Esophagus squamous epithelium (tissue), 5 donors: ENCODE measurements at places on chromosomes 2 and 18. TPM values are rescaled to one million over a fixed set of nuclear protein-coding genes. Genes with fewer than 3 reads are reported as not detected.

DNA sequence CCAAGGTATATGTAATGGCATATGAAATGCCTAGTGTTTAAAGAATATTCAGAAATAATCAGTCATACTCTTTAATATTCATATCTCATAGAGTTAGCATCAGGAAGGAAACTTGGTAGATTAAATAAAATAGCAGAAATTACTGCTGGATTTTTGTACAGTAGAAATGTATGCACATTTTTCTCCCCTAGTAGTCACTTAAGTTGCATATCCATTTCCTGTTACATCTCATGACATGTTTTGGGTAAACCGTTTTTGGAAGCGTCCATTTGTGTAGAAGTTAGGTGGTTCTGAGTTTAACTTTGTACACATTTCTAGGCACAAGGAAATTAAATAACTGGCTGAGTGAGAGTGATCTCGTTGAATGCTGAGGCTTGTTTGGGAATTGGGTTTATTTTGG, 21.9 kb downstream of the NEDD4L start:
- no peak for DNase-seq

- DNase-seq = no peak
Observed at GRCh38 chr2:88753833-88754584, 62.5 kb downstream of the RPIA start.

DNA sequence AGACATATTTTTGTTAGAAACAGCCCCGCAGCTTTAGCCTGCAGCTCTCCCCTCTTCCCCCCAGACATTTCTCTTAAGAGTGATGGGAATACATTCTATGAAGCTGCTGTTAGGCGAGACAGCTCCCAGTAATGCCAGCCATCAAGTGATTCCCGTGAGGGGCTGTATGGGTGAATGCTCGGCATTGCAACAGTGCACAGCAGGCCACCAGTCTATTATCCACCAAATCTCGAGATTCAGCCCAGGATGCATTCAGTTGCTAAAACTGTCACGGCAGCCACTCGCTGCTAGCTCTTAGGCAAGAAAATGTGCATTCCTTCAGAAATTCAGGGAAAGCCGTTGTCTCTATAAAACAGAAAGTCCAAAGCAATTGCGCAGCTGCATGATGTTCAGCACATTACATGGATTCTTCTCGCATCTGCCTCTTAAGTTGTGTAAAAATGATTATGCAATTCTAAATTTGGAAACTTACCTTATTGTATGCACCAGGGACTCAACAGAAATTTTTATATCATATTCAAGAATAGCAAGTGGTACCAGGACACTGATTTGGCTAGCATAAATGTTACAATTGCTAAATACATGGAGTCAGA, 211.3 kb upstream of the ARL4C start:
- no peak for DNase-seq

- DNase-seq = no peak
Observed at GRCh38 chr2:63194175-63194574, 143.5 kb downstream of the OTX1 start.

GRCh38 chr2:235219048-235219447, 267.2 kb downstream of the SH3BP4 start:
- no peak for DNase-seq

DNA sequence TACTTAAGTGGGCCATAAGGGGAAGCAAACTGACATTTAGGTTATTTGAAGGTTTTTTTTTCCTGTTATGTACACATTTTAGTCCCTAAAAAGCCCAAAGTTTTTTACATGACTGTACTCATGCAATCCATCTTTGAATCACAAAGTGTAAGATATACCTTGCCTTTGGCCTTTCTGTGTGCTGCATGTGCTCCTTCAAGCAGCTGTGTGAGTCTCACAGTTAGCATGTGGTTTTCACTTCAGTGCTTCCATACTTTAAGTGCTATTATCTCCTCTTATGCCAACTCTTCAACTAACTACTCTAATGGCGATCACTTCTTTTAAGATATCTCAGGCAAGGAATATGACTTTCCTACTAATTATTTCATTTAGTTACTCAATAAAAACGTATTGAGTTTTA, 597.1 kb upstream of the ACVR2A start:
- DNase-seq = no peak

DNA sequence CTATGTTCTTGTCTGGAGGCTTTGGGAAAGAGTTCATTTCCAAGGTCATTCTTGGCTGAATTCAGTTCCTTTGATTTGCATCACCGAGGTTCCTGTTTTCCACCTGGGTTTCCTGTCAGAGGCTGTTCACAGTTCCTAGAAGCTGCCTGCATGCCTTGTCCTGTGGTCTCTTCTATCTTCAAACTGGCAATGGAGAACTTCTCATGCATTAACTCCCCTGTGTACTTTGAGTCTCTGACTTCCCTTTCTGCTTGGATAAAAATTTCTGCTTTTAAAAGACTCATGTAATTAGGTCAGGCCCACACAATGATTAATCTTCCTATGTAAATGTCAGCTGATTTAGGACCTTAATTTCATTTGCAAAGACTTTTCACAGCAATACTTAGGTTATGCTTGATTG, 499.3 kb upstream of the FANCL start:
- DNase-seq = no peak

GRCh38 chr2:225779829-225780228, 380.3 kb downstream of the NYAP2 start:
- DNase-seq = no peak

GRCh38 chr2:233037078-233037477, 4.6 kb downstream of the NEU2 start:
- no peak for DNase-seq

DNA sequence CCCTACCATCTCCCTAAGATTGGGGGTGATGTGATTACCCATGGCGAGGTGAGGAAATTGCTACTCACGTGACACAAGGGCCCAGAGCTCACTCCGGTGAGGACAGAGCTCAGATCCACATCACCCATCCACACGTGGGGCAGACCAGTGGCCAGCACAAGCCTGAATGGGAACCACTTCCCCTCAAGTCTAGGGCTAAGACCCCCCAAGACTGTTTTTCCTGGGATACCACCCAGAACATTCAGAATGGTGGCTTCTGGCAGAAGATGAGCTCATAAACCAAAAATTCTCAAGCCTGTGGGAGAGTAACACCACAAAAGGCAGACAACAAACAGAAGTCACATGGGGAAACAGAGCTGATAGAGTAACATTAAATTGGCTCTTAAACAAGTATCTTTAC, 321.4 kb downstream of the ALK start:
- DNase-seq = no peak

DNA sequence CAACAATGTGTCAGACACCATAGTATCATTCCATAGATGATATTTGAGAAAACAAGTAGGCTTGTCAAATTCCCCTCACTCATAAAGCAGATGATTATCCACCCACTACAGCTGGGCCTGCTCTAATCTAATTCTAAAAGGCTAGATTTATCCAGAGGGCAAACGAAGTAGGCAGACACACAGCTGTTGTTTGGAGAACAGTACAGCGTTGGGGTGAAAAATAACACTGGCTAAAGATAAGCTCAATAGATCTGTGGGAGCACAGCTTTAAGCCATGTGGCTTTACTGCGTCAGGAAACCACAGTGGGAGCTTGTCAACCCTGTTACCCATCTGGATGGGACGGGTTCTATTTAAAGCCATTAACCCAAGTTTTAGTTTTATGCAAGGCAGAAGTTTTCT, 48.9 kb upstream of the COBLL1 start:
- no peak for DNase-seq

DNA sequence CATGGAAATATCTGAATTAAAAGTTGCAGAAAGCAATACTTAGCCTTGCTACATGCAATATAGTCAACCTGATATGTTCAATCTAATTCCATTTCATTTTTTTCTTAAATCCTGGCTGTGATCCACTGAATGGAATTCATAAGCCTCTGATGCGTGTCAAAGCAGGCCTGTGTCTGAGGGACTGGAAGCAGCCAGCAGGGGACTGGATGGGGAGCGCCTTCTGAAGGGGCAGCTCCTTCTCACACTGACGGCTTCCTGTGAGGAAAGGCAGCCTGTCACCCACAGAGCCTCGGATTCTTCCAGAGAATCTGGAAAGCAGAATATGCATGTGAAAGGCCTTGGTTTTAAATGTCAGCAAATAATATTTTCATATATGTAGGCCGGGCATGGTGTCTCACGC, 73.5 kb downstream of the KCNF1 start:
- no peak for DNase-seq

DNA sequence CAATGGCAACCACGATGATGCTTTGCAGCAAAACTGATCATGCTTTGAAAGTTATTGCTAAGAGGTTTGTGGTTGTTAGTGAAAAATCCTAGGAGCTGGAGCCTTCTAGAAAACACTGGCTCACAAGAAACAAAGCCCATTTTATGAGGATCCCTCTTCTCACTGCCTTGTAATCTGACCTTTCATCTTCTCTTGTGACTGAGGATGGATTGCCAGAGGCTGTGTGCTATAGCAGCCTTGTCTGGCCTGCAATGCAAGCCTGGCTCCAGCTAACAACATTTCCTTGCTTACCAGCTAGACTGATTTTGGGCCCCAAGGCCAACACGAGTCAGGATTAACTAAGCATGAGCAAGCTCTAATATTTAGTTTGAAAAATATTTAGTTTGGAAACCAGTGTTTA, 13.1 kb downstream of the PIEZO2 start:
- DNase-seq = no peak

DNA sequence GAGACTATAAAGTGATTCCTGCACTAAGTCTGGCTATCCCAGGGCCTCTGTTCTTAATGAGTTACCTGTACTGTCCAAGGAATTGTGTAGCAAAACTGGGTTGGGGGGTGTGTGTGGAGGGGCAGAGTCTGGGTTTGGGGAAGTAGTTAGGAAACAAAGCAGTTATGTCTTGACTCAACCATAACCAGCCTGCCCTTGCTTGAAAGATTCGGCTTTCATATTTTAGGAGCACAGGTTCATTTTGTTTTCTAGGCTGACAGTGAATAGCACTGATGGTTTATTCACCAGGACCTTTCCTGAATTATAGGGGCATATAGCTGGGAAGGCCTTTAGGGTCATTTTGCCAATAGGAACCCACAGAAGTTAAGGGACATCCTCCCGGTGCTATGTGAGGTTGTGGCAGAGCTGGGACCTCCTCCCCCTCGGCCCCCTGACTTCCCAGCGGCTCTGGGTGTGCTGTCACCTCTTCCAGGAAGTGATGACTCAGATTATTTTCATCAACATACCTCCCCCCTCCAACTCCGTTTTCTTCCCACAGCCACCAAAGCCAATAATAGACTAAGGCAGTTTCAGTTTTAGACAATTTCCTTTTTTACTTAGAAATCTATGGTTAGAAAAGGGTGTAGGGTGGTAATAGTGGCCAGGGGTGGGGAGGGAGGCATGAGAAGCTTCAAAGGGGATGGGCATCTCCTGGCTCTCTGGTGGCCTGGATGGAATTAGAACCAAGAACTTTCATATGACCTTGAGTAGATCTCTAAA, 44.8 kb downstream of the SETBP1 start:
- DNase-seq = no peak

- no peak for DNase-seq
Observed at GRCh38 chr2:38097258-38097987, 21.5 kb upstream of the CYP1B1 start.

- no peak for DNase-seq
Observed at GRCh38 chr2:236584521-236585384, 15.1 kb downstream of the ACKR3 start.

GRCh38 chr2:3453190-3453999, 65.9 kb downstream of the ADI1 start:
- no peak for DNase-seq

GRCh38 chr2:17981936-17982335, 103.5 kb downstream of the KCNS3 start:
- no peak for DNase-seq

GRCh38 chr2:120820263-120820952, 84.7 kb downstream of the GLI2 start:
- no peak for DNase-seq

GRCh38 chr2:38719706-38720105, 31.5 kb downstream of the SRSF7 start:
- DNase-seq = no peak

- DNase-seq = no peak
Observed at GRCh38 chr18:80208620-80209019, 38.7 kb downstream of the PARD6G start.

The FNDC4 gene
- total RNA-seq = 28.2 TPM

The UNC80 gene
- 0.19 TPM for total RNA-seq

The KIAA2012 gene
- total RNA-seq = not detected

The PROKR1 gene
- total RNA-seq = not detected

The LYPD6 gene
- total RNA-seq = 0.57 TPM

The TXNDC2 gene
- total RNA-seq = not detected

The MOGAT1 gene
- not detected for total RNA-seq

The PDCD1 gene
- 1.3 TPM for total RNA-seq

The RAPGEF4 gene
- 2.6 TPM for total RNA-seq

The GEN1 gene
- 10.2 TPM for total RNA-seq

The EGR4 gene
- total RNA-seq = not detected
